Fibroblast of skin of scalp (primary cell): ENCODE measurements at places on chromosomes 13 and 19.

- no peak for DNase-seq
These were observed 606 bp downstream of the ERCC1 start for GRCh38 chr19:45423033-45423588.

- DNase-seq, result no peak
These were observed 111.9 kb downstream of the KL start for GRCh38 chr13:33128134-33128533.

GRCh38 chr13:59750860-59751259 lies 412.9 kb downstream of the DIAPH3 start:
- DNase-seq, result peak; percentile 83

GRCh38 chr13:28451482-28452217 lies 43.3 kb downstream of the FLT1 start:
- peak; percentile 22 for DNase-seq

GRCh38 chr19:19218911-19219310 lies 7.2 kb downstream of the NCAN start:
- DNase-seq, result no peak

- no peak for DNase-seq
These were observed 508.5 kb downstream of the KLF12 start for GRCh38 chr13:73625562-73626339.

DNA sequence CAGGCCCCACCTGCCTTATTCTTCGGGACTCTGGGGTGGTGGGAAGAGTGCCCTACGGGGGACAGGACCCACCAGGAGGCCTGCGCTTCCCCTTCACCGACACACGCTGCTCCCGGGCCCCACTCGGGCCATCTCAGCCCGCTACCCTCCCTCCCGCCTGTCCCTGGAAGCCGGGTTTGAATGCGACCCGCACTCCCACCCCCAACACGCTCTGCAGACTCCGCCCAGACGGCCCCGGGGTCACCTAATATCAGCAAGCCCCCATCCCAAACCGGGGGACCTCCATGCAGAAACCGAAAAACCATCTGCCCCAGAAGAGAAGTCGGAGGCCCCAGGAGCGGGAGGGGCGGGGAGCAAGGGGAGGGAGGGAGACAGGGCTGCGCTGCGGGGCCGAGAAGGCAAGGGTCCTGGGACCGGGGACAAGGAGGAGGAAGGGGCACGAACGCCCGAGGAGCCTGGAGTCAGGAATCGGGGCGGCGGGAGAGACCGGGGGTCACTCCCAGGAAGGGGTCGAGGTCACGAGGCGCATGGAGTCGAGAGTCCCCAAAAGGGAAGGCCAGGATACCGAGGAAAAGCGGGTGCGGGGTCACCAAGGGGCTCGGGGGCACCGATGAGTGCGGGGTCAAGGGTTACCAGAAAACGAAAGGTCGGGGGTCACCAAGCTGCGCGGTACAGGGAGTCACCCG lies 766 bp downstream of the SBNO2 start:
- no peak for DNase-seq

DNA sequence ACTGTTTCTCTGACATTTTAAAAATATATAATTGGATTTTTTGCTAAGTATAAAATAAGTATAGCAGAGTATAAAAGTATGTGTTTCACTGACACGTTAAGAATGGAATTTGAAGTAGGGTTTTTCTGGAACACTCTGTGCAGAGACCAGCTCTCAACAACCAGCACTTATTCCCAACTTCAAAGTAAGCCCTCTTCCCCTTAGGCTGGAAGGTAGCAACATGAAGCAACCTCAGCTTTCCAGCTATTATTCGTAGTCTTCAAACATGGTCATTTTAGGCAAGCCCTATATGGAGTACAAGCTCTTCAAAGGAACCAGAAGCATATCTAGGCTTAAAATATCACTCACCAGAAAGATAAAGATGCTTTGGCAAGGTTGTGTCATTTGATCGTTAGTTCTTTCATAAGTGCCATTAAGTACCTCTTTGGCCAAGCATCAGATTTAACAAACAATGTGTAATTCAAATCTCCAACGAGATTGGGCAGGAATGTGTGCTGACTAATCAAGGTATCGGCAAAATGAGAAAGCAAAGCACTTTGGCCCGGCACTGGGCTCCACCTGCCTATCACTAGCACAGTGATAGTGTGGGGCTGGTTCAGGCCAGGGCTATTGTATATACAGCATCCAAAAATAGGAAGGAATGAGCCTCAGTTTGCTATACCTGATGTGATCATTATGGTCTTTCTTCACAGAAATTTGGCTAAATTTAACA lies 95.9 kb upstream of the FREM2 start:
- DNase-seq, result no peak

DNA sequence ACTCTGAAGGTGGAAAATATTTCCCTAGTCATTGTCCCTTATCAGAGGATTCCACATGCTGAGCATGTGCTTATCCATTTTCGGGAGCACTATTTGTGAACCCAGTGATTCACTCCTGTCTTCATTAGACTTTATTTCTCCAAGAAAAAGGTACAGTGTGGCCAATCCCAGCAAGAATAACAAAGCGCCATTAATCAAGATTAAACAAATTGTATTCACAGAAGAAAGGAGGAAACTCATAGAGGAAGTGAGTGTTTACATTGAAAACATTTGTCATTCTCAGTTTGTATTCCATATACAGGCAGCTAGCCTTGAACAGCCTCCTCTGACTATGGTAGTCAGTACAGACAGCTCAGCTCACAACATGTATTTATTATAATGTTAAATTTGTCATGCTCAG lies 1669.9 kb upstream of the SPRY2 start:
- DNase-seq, result peak; percentile 1

DNA sequence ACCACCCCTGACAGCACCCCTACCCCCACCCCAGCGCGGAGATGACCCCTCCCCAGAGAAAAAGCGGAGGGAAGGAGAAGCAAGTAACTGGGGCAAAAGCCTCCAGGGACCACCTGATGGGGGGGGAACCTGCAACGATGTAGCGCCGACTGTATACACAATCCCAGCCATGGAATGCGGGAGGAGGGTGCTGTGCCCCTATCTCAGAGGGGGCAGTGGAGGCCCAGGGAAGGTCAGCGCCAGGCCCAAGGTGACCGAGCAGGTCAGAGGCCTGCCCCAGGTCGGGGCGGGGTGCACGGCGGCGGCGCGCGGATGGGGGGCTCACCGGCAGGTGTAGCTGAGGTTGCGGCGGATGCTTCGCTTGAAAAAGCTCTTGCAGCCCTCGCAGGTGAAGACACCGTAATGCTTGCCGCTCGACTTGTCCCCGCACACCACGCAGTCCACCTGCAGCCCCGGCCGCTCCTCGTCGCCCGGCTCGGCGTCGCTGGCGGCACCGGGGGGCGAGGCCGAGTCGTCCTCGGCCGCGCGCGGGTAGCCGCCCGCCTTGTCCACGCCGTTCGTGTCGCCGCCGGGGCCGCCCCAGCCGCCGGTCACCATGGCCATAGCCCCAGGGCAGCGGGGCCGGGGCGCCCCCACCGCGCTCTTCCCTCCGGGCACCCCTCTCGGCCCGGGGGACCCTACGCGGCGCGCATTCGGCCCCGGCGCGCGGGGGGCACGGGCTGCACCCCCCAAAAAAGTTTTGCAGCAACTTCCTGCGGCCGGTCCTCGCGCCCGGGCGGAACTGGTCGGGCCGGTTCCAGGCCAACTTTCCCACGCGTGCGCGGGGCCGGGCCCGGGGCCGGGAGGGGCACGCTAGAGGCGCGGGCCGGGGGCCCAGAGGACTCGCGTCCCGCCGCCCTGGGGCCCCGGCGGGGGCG lies 843 bp downstream of the NR2F6 start:
- no peak for DNase-seq

GRCh38 chr19:13864667-13865570 lies 12.0 kb upstream of the NANOS3 start:
- DNase-seq, result no peak

- DNase-seq, result no peak
These were observed 115.8 kb downstream of the TRPC4 start for GRCh38 chr13:37753776-37754175.

GRCh38 chr13:23743278-23744076 lies 145.7 kb downstream of the MIPEP start:
- no peak for DNase-seq

DNA sequence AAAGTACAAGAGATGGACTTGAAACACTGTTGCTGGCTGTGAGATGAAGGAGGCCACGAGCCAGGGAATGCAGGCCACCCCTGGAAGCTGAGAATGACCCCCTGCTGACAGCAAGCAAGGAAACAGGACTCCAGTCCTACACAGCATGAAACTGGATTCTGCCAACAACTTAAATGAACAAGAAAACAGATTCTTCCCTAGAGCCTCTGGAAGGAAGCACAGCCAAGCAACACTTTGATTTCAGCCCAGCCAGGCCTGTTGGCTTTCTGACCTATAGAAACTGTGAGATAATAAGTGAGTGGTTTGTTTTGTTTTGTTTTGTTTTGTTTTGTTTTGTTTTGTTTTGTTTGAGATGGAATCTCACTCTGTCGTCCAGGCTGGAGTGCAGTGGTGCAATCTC lies 105.3 kb upstream of the CACNA1A start:
- DNase-seq, result no peak

GRCh38 chr13:33340631-33341030 lies 55.1 kb upstream of the STARD13 start:
- DNase-seq, result no peak

- DNase-seq, result no peak
These were observed 15.8 kb upstream of the ZNRF4 start for GRCh38 chr19:5439452-5439851.

DNA sequence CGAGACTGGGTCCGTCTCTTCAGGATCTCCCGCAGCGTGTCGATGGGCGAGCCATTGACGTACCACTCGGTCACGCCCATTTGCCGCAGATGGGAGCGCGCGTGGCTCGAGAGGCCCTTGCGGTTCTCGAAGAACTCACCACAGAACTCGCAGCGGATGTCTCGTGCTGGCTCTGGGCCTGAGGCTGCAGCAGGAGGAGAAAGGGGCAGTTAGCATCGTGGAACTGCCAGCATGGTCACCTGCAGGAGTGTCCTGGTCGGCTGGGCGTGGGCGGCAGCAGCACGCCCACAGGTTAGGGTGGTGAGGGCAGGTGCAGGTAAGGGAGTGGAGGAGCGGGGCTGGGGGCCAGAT lies 8.5 kb upstream of the AKAP8L start:
- DNase-seq, result no peak

DNA sequence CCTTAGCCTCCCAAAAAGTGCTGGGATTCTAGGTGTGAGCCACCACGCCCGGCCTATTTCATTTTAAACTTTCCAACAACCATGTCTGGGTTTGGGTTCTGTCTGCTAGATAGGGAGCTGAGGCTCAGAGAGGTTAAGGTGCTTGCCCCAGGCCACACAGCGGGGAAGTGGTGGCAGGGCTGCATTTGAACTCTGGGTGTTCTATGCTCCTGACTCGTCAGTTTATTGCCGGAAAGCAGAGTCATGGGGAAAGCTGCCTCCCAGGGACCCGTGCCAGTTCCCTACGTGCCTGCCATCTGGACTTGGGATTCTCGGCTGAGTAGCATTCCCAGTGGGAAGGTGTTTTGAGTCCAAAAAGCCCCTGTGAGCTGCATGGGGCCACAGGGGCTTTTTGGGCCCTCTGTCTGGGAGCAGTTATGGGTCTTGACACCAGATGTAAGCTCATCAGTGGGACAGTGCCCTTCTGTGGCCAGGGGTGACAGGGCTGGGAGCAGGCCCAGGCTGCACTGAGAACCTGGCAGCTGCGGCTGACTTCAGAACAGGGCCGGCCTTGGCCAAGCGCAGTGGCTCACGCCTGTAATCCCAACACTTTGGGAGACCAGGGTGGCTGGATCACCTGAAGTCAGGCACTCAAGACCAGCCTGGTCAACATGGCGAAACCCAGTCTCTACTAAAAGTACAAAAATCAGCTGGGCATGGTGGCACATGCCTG lies 10.9 kb downstream of the RFX1 start:
- DNase-seq, result peak; percentile 31

- DNase-seq, result no peak
These were observed 161.8 kb downstream of the DIAPH3 start for GRCh38 chr13:60001889-60002288.

- peak; percentile 58 for DNase-seq
These were observed 140.9 kb downstream of the KCNRG start for GRCh38 chr13:50156140-50156539.

- no peak for DNase-seq
These were observed 18.6 kb downstream of the ZNF507 start for GRCh38 chr19:32364040-32364439.

- DNase-seq, result peak; percentile 79
These were observed 28.3 kb downstream of the IL12RB1 start for GRCh38 chr19:18058208-18059009.

DNA sequence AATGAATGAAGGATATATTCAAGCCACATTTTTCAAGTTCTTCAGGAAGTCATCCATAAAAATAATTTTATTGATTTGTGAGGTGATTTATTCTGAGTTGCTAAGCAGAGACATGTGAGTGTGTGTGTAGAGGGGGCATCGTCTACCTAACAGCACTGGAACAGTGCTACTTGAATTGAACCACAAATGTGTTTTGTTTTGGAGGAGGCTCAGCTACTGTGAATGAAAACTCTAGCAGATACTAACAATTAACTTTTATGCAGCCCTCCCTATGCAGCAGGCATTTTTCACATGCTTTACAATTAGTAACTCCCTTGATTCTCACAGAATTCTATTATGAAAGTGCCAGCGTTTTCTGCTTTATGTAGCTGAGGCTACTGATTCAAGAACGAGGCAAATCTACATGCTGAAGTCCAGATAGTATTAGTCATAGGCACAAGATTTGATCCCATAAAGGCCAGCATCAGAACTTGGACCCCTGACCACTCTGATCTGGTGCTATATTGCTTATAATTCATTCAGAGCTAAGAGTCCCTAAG lies 103.7 kb downstream of the MYO16 start:
- peak; percentile 18 for DNase-seq

- no peak for DNase-seq
These were observed 376.9 kb upstream of the SPRY2 start for GRCh38 chr13:80717776-80718175.

DNA sequence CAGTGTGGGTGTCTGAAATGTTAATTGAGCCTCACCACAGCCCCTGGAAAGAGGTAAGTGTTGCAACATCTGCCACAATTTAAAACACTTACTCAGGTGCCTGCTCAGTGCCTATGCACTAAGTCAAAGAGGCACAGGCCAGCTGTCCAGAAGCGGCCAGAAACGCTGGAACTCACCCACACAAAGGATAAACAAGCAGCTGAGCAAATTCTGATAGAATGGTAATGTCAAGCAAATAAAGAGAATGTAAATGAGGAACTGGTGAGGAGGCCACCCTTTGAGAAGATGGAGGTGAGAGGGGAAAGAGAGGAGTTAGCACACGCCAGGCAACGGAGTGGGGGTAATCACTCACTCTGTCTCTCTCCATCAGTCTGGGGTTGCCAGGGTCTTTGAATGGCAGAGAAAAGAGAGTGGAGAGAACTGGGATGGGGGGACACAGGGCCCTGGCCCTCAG lies 67.7 kb upstream of the SERP2 start:
- no peak for DNase-seq

DNA sequence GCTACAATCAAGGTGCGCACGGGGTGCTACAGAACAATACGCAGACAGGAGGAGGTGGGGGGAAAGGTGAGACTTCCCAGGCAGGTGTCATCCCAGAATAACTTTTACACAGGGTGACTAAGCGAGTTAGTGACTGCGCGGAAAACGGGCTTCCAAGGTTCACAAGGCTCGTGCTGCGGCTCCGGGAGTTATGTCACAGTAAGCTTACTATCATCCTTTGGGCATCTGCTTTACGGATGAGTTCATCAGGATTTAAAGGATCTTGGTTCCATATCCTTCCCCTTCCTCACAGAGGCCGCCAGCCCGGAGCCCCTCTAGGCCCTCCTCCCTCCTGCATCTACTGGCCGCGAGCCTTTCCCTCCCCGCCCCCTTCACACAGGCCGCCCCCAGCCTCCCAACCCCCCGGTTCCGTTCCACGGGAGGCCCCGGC lies 474 bp upstream of the IFT88 start:
- no peak for DNase-seq
